ENCODE measurements at places on chromosomes 2 and 18.

DNA sequence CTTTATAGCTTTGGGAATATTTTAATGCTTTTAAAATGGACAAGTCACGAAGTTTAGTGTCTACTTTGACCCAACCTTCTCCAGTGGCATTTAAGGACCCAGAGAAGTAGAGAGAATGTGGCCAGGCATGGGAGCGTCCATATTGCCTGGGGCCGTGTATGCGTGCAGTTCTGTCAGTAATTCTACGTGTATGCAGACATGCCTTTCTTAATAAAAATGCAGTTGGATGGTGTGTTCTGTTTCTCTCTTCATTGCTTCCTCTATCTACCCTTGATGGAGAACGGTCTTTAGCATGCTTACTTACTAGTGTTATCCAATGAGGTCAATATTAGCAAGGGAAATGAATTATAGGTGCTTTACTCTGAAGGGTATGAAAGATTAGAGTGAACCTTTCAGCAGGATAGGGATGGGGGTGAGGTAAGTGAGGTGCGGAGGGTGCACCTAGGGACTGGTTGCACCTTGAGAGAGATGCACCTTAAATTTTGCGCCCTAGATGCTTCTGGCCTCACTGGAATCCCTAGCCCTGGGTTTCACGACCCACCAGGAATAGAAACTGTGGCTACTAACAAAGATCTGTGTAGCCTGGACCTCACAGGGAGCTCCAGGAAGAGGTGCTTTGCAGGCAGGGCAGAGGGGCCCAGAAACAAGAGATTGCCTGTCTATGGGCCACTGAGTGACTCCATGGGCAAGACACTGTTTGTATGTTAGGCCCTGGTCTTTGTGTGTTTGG lies 194.3 kb downstream of the MYCN start:
- no peak for DNase-seq

DNA sequence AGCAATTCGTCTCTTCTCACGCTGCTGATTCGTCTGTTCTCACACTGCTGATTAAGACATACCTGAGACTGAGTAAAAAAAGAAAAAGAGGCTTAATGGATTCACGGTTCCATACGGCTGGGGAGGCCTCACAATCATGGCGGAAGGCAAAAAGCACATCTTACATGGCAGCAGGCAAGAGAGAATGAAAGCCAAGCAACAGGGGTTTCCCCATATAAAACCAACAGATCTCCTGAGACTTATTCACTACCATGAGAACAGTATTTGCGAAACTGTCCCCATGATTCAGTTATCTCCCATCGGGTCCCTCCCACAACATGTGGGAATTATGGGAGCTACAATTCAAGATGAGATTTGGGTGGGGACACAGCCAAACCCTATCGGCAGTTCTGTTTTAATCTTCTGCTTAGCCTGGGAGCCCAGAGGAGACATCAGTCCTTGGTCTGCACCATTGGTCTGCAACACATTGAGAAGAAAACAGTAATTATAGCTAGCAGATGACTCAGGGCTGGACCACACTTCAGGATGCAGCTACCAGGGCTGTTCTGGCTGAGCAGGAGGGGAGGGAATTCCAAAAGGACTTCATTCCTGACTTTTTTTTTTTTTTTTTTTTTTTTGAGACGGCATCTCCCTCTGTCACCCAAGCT lies 69.4 kb downstream of the CABLES1 start:
- DNase-seq: no peak

DNA sequence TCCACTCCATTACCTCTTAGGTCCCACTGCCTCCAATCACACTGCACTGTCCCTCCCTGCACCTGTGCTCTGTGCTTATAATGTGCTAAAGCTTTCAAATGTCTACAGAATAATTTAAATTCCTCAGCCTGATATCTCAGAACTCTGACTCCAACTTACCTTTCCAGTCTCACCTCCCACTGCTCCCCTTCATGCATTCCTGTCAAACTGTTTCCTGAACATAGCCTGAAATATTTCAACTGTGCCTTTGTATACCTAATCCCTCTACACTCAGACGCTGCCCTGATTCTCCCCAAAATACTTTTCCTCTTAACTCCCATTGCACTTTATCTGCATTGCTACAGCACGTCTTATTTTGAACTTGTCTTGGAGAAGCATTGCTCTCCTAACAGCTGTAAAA lies 40.5 kb downstream of the CHMP3 start:
- no peak for DNase-seq

DNA sequence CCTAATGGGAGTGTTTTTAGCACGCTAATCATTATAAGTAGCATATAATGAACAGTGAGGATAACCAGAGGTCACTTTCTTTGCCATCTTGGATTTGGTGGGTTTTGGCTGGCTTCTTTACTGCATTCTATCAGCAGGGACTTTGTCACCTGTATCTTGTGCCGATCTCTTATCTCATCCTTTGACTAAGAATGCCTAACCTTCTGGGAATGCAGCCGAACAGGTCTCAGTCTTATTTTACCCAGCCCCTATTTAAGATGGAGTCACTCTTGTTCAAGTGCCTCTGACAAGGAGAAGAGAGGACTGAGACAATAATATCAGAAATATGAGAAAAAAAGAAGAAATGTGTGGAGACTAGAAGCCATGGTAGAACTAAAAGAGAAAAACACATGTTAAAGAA lies 276.4 kb downstream of the TMX3 start:
- no peak for DNase-seq

DNA sequence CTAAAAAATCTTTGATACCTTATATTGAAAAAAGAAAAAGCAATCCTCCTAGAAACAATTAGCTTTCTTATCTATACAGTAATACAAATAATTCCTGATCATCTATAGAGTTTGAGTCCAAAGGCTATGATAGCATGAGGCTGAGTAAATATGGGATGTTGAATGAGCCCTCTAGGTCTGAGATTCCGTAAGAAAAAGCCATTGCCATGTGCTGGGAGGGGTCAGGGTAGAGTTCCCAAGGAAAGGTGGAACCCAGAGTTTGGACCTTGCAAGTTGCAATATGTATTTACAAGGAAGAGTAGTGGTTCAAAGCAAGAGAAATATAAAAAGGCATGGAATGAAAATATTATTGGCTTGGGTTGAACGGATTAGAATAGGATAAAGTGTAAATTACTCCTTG lies 178.1 kb downstream of the DCC start:
- no peak for DNase-seq
